IMR-90 (cell line): ENCODE measurements at places on chromosomes 2 and 18. TPM values are rescaled to one million over a fixed set of nuclear protein-coding genes. Genes with fewer than 3 reads are reported as not detected.
A peak's percentile ranks its signal among the peaks of the same experiment; 100 is the strongest.

GRCh38 chr2:27754831-27755230 is 16.7 kb upstream of the MRPL33 start:
- DNase-seq: no peak

GRCh38 chr2:135676031-135676430 is 65.6 kb upstream of the UBXN4 start:
- peak; percentile 2 for DNase-seq

- peak; percentile 14 for DNase-seq
Measured at GRCh38 chr2:141399270-141399669, 731.5 kb downstream of the LRP1B start.

DNA sequence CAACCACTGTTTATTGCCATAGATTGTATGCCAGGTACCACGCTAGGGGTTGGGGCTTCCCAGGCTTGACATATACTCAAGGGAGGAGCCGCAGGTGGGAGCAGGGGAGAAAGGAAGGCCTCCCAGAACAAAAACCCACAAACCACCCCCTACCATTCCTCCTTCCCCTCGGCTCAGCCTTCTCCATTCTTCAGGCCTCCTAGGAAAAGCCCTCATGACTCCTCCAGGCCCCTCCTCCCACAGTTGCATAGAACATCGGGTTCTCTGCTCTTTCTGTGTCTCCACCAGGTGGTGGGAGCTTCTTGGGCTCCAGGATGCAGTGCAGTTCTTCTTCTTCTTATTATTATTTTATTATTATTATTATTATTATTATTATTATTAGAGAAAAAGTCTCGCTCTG is 80.3 kb downstream of the ZFP36L2 start:
- no peak for DNase-seq

SOWAHC gene
- total RNA-seq: 4.8 and 8.9 TPM in 2 replicates

CHRND gene
- not detected in 2 replicates for total RNA-seq

DNA sequence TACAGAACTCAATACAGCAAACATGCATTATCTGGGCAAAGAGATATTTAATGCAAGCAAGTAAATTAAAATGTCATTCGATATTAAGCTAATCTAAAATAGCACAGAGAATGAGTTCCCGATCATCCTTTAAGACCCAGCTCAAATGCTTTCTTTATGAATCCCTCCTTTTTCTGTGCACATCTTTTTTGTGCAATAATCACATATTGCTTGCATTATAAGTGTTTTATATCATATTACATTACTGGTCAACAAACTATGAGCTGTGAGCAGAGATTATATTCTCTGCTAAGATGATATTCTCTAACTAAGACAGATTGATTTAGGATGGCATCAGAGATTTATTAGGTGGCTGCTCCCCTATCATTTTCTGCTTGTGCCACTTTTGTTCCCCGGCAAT is 146.1 kb downstream of the ERBB4 start:
- DNase-seq: no peak

- no peak for DNase-seq
Measured at GRCh38 chr18:11780042-11780441, 71.2 kb upstream of the CHMP1B start.

DNA sequence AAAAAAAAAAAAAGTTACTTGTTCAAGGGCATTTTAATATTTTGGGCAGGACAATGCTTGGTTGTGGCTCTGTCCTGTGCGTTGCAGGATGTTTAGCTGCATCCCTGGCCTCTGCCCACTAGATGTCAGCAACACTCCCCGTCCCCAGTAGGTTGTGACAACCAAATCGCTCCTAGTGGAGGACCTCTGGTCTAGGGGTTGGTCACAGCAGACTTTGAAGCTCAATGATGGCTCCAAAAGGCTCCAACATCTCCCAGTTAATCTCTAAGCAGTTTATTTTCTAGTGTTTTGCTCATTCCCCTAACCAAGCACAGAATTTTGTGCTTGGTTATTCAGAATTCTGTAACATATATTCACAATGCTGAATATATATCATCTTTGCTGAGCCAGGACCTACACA is 67.0 kb downstream of the CHRNA1 start:
- DNase-seq: peak; percentile 57

GRCh38 chr2:49753344-49753985 is 599.1 kb upstream of the FSHR start:
- DNase-seq: no peak

SCN9A gene
- total RNA-seq: 135 and 179 TPM in 2 replicates

UGT1A4 gene
- not detected in 2 replicates for total RNA-seq

UGT1A8 gene
- not detected in 2 replicates for total RNA-seq

HMSD gene
- total RNA-seq: 0.28 and 0.36 TPM in 2 replicates

- DNase-seq: no peak
Measured at GRCh38 chr2:168896783-168897182, 4.3 kb upstream of the G6PC2 start.

TSPYL6 gene
- total RNA-seq: not detected in 2 replicates

THSD7B gene
- not detected in 2 replicates for total RNA-seq

OTOS gene
- not detected in 2 replicates for total RNA-seq

COBLL1 gene
- 1.1 and 2.2 TPM in 2 replicates for total RNA-seq

DNA sequence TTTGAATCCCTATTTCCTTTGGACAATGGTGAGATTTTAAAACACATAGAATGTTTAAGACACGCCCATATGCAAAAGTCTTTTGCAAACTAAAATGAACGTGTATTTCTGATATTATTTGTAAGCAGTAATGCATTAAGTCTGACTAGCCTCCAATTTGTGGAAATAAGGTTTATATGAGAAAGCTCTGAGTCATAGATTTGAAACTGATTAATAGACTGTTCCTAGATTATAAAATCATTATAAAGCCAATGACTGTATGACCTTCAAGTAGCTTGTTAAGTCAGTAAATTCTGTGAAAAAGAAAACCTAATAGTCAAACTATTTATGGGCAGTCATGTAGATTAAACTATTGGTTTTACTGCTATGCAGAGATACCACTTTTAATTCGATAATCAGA is 12.8 kb upstream of the EFEMP1 start:
- DNase-seq: peak; percentile 73

GRCh38 chr2:212228743-212229171 is 309.8 kb downstream of the ERBB4 start:
- DNase-seq: peak; percentile 0

- DNase-seq: no peak
Measured at GRCh38 chr2:238279324-238279682, 9.1 kb downstream of the PER2 start.

- no peak for DNase-seq
Measured at GRCh38 chr2:45651415-45652089, at the start of gene PRKCE. PRKCE (plus strand) TSS chr2:45651675.

DNA sequence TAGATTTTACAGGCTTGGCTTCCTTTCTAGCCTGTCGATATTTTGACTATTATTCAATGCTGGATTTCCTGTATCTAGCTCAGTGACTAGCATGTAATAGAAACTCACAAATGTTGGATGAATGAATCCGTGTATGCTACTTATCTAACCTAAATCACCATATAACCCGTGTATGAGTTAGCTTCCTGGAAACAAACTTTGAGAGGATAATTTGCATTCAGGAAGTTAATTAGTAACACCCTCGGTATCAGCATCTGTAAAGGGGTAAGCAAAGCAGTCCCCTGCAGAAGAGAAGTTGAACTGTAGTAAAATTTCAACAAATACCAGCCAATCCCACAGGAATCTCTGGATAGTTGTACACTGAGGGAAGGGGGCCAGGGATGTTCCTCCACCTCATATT is 269.4 kb upstream of the LRATD1 start:
- DNase-seq: no peak

PAX8 gene
- 0.18 and 0.28 TPM in 2 replicates for total RNA-seq

- DNase-seq: no peak
Measured at GRCh38 chr2:145070703-145071102, 550.8 kb upstream of the ZEB2 start.

DNA sequence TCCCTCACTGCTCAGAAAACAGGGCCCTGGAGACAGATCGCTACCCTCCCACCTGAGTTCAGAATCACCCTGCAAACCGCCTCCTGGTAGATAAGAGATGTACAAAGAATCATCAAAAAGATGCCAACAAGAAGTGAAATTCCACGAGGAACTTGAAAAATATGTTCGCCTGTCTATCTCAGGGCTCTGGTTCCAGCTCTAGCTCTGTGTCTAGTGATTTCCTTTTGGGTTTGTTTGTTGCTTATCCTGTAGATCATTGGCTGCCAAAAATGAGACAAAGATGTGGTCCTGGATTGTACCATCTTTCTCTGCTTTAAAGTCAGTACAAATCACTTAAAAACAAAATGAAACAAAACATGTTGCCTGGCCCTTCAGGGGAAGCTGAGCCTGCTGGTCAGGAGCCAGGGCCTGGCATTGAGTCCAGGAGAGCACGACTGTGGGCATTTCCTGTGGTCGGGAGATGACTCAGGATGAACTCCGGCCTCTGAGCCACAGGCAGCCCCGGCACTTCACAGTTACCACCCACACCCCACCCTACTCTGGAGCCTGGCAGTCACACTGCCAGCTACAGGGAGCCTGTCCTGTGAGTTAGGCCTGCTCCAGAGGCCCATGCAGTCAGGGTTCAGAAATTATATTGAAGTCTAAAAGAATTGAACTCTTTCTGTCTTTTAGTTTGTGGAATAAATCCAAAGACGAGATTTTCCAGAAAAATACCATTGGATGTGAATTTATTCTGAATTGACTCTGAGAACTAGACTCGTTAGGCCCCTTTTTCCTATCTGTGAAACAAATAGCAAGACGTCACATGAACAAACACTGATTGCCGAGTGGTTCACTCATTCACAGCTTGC is 8.0 kb upstream of the ITGB6 start:
- DNase-seq: peak; percentile 83

DNA sequence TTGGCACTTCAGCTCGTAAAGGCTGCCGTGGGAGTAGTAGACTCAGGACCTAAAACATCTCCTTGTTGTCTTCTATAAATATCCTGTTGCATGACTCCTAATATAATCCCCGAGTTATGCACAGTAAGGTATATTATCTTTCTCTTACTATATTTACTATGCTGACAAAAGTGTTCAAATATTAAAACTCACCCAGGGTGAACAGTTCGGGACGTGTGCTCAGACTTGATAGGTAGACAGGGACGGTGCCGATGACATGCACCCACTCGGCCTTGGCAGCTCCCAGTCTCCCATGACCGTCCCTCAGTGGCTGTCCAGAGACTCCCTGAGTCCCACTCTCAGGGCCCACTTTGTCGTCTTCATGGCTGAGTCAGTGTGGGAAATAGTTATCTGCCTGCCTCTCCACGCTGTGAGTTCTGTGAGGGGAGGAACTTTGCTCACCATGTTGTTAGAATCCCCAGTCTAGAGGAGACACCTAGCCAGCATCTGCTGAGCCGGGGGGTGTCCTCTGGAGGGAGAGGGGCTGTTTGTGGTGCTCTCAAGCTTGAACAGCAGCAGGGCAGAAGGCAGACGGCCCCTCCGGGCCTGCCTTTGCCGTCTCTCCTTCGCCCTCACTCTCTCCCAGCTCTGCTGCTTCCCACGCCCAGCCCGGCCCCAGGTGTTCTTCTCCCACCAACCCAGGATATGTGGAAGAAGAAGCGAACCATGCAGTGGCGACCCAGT is 75.0 kb downstream of the DGKD start:
- DNase-seq: no peak

DNA sequence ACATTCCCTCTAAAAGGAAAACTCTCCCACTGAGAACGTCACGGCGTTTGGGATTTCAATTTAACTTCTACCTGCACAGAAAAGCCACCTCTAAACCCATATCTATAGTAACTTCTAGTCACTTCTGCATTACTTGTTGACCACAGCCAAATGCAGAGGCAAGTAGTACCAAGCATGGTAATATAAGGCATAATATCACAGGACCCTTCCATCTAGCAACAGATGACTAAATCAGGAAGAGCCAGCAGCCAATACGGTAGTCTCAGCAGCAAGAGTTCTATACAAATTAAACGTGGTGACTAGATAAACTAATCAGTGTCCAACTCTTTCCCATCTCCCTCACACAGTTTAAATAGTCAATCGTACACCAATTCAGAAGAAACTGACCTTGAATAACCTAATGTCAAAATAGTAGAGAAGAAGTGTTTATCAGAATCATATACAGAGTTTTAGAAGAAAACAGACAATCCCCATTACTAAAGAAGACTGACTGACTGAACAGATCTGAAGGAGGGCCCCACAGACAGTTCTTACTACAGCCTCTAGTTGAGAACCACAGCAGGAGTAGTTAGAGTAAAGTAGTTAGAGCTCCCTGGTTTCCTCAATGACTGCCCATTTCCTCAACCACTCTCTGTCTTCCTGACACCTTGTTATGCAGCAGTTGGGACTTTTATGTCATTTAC is 30.0 kb downstream of the MEMO1 start:
- peak; percentile 68 for DNase-seq

DNA sequence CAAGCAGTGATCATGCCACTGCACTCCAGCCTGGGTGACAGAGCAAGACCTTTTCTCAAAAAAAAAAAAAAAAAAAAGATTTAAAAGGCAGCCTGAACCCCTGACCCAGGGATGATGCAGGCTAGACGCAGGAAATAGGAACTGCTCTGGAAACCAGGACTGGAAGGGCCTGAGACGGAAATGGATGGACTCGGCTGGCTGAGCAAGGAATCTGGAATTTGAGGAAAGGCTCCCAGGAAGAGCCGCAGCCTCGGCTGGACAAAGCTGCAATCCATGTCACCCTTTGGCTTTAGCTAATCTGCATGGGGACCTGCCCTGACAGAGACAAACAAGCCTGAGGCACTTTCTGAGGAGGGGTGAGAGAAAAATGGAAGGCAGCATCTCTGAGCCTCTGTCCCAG is 55.0 kb upstream of the DAPL1 start:
- DNase-seq: peak; percentile 37

- no peak for DNase-seq
Measured at GRCh38 chr18:12998332-12999060, 7.3 kb downstream of the CEP192 start.

GRCh38 chr18:32299484-32299883 is 109.6 kb downstream of the MEP1B start:
- no peak for DNase-seq

DSEL gene
- 100 and 145 TPM in 2 replicates for total RNA-seq

GRCh38 chr2:44071454-44072046 is 75.8 kb upstream of the LRPPRC start:
- DNase-seq: no peak

DNA sequence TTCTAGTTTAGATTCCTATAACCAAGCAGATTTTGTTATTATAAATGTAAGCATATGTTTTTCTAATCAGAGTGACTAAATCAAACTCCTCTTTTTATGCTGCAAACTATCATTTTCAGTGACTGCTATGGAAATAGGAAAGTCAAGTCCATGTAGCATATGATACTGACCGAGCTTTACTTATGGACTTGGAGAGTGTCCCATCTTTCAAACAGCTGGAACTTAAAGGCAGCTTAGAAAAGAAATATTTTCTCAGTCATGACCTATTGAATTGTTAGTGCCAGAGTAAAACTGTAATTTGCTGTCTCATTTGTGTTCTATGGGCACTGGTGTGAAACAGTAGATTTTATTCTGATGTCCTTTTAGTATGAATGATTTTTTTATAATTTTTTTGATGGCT is 76.7 kb downstream of the PHLPP1 start:
- DNase-seq: no peak
